ENCODE measurements at places on chromosomes 12 and 14.

DNA sequence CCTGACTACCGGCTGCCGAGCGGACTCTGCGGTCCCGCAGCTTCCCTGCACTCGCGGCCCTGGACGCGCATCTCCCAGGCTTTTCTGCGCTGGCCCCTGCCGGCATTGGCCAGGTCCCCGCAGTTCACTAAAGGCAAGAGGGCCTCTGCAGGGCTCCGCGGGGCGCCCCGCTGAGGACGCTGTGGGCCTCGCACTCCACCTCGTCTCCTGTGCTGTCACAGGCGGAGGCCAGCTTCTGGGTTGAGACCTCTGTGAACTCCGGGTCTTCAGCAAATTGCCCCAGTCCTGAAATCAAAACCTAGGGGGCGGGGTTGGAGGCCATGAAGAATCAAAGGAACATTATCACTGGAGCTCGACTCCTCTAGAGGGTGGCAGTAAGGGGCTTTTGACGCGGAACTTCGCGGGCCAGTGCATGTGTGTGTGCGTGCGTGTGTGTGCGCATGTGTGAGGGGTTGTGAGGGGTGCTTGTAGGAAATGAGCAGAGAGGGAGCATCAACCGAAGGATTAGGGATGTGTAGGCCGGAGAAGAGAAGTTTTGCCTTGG is 68.5 kb upstream of the CAPRIN2 start:
- peak; percentile 4 for DNase-seq

GRCh38 chr12:26799741-26800140 is 33.3 kb downstream of the ITPR2 start:
- DNase-seq, result no peak

DNA sequence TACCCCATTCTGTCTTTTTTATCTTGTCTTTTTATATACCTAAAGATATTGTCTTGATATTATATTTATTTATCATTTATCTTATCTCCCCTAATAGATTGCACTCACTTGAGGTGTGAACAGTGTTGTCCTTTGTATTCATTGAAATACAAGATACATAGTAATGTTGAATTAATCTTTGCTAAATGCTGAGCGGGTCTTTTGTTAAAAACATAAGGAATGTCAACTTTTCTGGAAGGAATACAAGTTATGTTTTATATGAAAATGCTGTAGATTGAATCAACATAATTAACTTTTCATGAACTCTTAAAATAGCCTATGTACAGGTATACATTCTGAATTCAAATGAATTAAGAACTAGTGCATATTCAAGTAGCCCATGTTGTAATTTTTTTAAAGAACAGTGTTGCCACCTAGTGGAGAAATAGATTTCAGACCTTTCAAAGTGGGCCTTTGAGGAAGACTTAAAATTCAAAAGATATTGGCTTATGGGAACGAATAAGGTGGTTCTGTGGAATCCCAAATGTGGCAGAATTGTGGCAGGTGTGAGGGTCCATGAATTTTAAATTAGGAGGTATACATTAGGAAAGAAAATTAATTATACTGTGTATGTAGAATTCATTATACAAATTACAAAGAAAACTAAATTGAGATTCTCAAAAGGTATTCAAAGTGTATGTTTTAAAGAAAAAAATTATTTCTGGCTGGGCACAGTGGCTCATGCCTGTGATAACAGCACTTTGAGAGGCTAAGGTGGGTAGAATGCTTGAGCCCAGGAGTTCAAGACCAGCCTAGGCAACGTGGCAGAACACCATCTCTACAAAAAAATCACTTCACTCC is 19.1 kb downstream of the BBOF1 start:
- DNase-seq, result peak; percentile 55

DNA sequence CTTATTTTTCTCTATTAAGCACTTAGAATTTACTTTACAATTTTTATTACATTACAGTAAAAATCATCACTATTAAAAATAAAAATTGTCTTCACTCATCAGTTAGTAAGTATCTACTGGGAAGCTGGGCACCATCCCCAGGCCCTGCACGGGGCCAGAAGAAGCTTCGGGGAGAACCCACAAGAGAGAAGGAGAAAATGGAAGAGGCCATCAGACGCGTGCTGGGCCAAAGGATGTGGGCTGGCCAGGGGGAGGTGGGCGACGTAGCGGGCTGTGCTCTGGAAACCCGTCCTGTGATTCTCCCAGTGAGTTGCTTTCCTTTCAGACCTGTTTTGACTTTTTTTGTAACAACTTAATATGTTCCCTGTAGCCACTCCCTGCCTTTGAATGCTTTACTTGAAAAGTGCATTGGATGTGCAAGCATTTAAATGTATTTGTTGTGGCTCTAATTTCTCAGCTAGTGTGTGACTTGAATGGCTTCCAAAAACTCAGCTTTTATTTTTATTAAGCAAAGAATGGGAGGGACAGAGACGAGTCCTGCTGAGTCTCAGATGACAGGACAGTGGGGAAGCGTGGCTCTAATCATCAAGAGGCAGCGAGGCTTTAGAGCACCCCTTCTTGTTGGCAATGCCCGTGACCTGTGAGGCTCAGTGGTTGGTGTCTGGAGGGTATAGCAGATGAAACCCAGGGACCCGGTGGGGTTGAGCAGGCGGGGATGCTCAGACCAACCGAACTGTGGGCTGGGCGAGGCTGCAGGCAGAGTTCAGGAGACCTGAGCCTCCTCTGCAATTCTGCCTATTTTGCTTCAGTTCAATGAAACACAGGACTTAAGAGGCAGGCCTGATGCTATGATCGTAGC is 38.8 kb downstream of the SYNE3 start:
- DNase-seq, result no peak

DNA sequence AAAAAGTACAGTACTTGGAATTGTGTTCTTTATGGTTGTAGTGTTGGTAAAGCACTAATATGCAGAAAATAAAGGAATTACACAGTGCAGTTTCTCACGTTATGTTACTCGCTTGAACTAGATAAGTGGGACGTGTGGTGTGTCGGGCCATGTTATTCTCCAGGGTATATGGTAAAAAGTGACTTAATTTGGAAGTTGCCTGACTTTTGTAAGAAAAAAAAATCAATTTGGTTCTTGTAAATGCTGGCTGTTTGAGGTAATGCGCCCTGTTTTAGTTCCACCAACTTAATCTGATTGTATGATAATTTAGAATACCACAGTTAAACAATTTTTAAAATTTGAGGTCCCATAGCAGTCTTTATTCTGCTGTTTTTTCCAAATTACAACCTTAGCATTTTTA is 4.1 kb downstream of the ARF6 start:
- no peak for DNase-seq

DNA sequence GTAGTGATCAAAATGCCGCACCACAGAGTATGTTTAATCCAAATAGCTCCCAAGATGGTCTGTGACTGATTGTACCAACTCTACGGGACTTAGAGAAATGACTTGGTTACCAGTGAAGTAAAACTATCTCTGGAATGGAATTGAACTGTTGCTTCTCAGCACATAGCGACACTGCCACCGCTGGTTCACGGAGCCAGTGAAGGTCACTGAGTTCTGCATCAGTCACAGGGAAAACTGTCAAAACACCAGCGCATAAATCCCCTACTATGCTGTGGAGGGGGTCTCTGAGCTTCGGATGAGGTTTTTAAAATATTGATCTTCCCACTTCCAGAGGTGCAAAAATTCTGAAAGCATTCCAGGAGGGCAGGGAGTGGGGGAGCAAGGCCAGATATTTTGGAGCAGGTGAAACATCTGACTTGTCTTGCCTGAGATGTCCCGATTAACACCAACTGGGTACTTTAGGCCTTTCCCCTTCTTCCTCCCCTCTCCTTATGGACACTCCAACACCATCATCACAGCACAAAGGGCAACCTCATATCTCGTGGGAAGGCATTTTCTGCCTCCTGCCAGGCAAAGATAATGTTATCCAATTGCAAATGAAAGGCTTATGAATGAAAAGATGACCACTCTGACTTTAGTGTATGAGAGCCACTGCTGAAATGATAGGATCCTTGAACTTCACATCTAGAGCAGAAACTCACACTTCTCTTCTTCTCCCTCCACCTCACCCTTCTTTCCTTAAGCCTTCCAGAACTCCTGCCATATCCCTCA is 2.0 kb upstream of the PLXNC1 start:
- DNase-seq, result no peak

DNA sequence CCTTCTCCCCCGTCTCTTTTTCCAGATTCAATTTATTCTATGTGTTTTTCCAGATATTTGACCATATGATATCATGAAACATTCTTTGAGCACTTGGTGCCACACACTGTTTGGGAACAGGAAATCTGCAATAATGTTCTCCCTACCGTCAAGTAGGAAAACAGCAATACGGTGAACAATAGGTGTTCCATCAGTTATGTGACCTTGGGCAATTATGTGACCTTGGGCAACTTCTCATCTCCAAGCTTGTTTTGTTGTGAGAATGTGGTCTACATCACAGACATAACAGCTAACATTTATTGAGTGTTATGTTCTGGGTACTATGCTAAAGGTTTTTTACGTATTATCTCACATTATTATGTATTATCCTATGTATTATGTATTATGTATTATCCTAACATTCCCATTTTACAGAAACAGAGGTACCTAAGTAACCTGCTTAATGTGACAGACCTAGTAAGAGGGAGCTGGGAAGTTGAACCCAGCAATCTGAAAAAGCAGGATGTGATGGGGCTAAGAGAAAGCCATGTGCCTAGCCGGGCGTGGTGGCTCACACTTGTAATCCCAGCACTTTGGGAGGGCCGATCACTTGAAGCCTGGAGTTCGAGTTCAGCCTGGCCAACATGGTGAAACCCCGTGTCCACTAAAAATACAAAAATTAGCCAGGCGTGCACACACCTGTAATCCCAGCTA is 1.2 kb upstream of the NEK9 start:
- DNase-seq, result no peak

DNA sequence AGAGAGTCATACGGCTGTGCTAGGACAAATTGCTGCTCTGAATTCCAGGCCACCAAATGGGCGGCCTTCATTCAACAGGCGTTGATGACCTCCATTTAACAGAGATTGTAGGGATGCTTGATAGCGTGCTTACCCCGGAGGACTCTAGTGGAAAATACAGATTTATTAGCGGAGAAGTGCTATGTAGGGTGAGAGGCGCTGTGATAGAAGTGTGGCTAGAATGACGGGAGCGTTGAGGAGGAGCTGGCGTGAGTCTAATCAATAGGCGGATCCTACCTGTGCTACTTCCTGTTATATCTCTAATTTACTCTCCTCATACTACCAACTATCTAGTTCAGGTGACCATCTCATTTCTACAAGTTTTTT is 668 bp downstream of the MRPS35 start:
- DNase-seq, result peak; percentile 35

GRCh38 chr12:14399871-14400270 is 34.4 kb downstream of the ATF7IP start:
- peak; percentile 47 for DNase-seq

GRCh38 chr12:121358073-121358472 is 5.9 kb upstream of the ANAPC5 start:
- no peak for DNase-seq

All from activated CD4-positive, alpha-beta T cell treated with anti-CD3 and anti-CD28 coated beads, Interleukin-2, Interleukin-4, amounts not matched to agents 100 ng/mL and 50 ng/mL, durations not matched to agents 16 hours and 8 hours (primary cell).